ENCODE measurements at places on chromosomes 2 and 18.
A peak's percentile ranks its signal among the peaks of the same experiment; 100 is the strongest.

- no peak for DNase-seq
Measured at GRCh38 chr2:31893094-31893493, 117.7 kb downstream of the MEMO1 start.

DNA sequence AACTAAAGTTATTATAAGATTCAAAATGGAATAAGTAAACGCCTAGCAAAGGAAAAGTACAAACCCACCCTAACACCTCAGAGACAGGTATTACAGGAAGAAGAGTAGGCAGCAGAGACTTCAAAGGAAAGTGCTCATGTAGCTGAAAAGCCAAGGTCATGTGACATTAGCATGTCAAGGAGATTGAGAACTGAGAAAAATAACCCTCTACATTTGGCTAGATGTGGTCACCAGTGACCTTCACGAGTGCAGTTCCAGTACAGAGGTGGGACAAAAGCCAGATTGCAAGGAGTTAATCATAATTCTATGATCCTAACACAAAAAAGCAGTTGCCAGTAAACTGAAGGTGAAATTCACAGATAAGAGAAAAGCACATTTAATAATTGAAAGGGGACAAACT is 252.7 kb downstream of the ZEB2 start:
- DNase-seq, result no peak

DNA sequence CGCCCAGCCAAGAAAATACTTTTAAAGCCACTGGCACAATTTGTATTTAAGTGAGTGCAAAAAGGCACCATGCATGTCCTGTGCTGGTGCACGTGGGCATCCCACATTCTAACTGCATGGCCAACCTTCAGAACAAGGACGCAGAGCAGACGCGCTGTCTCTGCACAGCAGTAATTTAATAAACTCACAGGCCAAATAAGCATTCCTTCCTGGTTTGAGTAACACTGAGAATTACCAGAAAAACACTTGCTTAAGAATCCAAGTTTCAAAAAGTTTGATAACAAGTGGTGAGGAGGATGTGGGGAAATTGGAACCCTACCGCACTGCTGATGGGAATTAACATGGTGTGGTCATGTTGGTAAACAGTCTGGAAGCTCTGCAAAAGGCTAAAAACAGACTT is 38.7 kb downstream of the RPL31 start:
- no peak for DNase-seq

- DNase-seq, result no peak
Measured at GRCh38 chr18:45119876-45120275, 439.2 kb downstream of the SETBP1 start.

- DNase-seq, result no peak
Measured at GRCh38 chr18:58391932-58392323, 237.0 kb downstream of the ALPK2 start.

DNA sequence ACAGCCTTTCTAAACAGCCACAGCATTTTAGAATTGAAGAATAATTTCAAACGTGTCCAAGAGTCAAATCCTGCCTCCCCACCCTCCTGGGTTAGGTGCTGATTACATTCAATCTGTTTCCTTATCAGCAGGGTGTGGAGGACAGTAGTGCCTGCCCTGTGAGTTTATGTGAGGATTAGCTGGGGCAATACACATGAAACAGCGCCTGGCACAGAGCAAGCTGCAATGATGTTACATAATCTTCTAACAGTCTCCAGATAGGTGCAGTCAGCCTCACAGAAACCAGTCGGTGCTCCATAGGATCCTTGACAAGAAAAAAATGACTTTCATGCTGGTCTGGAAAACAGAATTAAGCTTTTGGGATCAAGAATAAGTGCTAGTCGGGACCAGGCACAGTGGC is 91.7 kb upstream of the ITGA6 start:
- no peak for DNase-seq

- peak; percentile 30 for DNase-seq
Measured at GRCh38 chr2:69914950-69915945, at the start of gene MXD1. TSS of gene MXD1 (plus strand) at chr2:69915109. CDS start at chr2:69915331, 222 bp downstream.
